ENCODE measurements at places on chromosomes 5 and 9.

DNA sequence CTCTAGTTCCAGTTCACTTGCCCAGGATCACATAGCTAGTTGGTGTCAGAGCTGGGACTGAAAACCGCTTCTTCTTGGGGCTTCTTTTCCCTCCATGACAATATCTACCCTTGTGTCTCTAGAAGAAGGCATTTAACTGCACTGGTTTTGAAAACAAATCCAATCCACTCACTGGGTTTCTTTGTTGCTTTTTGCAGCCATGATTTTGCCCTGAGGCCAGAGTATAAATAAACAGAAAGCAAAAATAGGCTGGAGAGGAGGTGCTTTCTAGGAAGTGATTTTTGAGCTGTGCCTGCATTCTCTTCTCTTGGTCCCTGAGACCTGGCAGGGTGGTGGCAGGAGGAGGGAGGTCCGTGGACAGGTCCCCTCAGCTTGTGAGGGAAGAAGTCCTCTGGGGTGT is 6.9 kb upstream of the TRIO start:
- DNase-seq = no peak

DNA sequence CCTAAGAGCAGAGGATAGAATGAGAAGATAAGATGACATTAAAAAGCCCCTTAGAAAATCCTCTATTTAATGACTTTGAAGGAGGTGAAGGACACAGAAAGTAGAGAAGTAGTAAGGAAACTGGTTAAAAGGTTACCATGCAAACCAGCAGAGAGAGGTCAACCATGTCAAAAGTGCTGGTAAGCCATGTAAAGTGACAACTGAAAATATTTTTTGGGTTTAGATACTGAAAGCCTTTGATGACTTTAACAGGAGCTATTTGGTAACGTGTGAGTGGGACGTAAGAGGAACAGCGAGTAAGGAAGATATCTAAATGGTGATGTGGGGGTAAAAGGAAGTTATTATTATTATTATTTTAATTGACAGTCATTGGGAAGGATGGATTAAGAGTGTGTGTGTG is 56.9 kb downstream of the MACIR start:
- DNase-seq = no peak

DNA sequence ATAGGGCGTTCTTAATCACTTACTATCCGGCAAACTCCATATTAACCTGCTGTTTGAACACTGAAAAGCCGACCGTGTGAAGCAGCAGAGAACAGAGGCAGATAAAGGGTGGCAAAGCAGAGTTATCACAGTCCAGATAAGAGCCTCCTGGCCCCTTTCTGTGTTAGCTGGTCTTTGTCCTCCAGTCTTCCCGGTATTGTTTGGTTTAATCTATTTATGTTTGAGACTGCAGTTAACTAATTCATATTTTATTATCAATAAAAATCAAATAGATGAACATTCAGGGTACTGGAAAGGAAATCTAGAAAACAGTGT is 6.0 kb upstream of the HTR4 start:
- no peak for DNase-seq

- no peak for DNase-seq
Observed at GRCh38 chr9:14246951-14247350, 67.0 kb downstream of the NFIB start.

GRCh38 chr9:136140046-136140445 is 21.4 kb upstream of the TMEM250 start:
- no peak for DNase-seq

DNA sequence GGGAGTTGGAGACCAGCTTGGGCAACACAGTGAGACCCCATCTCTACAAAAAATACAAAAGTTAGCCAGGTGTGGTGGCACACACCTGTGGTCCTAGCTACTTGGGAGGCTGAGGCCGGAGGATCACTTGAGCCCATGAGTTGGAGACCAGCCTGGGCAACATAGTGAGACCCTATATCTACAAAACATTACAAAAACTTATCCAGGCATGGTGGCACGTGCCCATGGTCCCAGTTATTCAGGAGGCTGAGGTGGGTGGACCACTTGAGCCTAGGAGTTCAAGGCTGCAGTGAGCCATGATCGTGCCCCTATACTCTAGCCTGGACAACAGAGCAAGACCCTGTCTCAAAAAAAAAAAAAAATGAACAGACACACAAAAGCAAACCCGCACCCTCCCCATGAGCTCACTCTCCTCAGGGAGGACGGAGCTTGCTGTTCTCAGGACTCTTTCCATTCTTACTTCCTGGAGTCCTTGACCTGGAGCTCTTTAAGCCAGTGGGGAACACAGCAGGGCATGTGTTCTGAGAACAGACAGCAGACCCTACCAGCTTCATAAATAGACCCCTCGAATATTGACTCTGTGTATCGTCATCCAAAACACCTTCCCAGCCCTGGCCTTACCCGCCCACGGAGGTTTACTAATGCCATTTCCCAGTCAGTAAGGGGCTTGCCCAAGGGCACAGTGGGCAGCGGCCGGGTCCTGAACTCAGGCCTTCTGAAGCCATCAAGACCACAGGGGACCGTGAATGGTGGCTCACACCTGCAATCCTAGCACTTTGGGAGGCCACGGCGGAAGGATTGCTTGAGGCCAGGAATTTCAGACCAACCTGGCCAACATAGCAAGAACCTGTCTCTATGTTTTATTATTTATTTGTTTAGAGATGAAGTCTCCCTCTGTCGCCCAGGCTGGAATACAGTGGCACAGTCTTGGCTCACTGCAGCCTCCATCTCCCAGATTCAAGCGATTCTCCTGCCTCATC is 11.1 kb downstream of the PTGES2 start:
- DNase-seq = no peak

DNA sequence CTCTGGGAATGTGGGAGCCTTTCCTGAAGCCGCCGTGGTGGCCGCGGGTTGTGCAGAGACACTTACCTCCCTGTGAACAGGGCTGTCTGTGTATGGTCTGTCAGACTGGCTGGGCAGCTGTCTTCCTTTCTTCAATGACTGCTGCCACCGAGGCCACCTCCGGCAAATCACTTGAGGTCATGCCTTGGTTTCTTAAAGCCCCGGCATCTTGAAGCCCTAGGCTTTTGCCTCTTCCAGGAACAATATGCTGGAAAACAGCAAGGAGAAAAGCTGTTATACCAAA is 79.5 kb upstream of the ZSWIM6 start:
- DNase-seq = no peak

DNA sequence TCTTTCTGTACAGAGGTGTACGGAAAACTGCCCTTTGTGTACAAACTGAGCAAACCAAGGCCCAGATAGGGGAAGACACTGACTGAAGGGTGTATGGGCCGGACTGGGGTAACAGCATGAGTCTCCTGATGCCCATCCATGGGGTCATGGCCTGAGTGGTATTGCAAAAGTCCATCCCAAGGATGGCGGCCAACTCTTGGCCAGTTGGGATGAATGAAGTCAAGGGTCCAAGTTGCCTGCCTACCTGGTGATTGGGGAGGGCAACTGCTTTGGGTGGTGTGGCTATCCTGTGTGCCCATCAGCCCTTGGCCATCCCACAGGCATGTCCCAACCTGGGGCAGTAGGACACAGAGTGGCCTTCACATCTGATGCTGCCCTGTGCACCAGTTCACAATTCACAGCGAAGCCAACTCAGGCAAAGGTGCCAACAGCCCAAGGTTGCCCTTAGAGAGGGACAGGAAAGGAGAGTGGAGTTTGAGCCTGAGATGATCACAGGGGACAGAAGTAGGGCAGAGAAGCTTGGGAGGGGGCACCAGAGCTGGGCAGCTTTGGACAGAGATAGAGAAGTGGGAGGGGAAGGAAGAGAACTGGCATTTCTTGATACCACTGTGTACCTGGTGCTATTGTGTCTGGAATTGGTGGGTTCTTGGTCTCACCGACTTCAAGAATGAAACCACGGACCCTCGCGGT is 46.6 kb downstream of the COL15A1 start:
- DNase-seq = no peak

DNA sequence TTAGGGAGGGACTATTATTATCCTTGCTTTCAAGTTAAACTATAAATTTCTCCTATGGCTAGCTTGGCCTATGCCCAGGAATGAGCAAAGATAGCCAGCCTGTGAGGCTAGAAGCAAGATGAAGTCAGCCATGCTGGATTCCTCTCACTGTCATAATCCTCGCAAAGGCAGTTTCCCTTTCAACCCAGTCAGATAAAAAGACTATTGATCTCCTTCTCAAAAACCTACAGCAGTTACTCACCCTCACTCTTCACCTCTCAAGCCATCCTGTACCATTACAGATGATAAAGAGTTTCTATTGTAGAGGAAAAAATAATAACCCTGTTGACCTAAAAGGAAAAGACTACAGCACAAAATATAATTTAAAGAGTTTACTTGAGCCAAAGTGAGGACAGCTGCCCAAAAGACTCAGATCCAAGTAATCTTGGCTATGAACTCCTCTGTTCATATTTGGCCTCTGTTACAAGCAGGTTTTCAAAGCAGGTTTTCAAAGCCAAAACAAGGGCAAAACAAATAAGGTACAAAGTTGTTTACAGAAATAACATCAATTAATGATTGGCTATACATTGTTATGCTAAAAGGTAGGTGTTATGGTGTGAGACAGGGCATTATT is 41.7 kb downstream of the KCNV2 start:
- no peak for DNase-seq

DNA sequence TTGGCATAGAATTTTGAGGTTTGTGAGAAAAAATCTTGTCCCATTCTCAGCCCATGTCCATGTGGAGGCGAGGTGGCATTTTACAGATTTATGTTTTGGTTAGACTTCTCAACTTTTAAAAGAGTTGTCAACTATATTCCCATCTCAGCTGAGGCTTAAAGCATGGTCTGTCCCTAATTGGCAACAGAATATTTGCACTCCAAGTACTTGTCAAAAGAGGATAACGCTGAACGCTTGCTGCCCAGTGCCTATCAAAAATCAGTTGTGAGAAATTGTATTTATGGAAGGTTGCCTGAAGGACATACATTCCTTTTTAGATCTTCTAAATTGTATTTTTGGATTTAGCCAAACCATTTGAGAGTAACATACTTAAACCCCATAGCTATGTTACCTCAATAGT is 202.0 kb downstream of the SLF1 start:
- DNase-seq = no peak

Data from NCI-H510A (cell line).